ENCODE measurements at places on chromosomes 7 and 10. TPM values are rescaled to one million over a fixed set of nuclear protein-coding genes. Genes with fewer than 3 reads are reported as not detected.

Gene FAM237B
- total RNA-seq = not detected

Gene MYH16
- total RNA-seq = 0.06 TPM

Gene TBL2
- total RNA-seq = 40.6 TPM

Gene FGFR2
- total RNA-seq = 120 TPM

Gene TMEM106B
- total RNA-seq = 92.7 TPM

Gene FGFBP3
- 1.3 TPM for total RNA-seq

Gene ZNF804B
- 0.23 TPM for total RNA-seq

Gene CRYGN
- 1.2 TPM for total RNA-seq

Gene RARRES2
- total RNA-seq = 68.7 TPM

Gene AKR1C4
- total RNA-seq = not detected

Gene PAX4
- total RNA-seq = not detected

Gene CDHR3
- 10.7 TPM for total RNA-seq

Gene C10orf95
- 0.35 TPM for total RNA-seq

Gene PALD1
- total RNA-seq = 18.1 TPM

Gene TMEM270
- total RNA-seq = not detected
